ENCODE measurements at places on chromosomes 12 and 14.
A peak's percentile ranks its signal among the peaks of the same experiment; 100 is the strongest.

- DNase-seq = peak; percentile 62
Measured at GRCh38 chr14:102085948-102086708, 716 bp downstream of the HSP90AA1 start.

GRCh38 chr12:3744229-3744901, 8.5 kb downstream of the CRACR2A start:
- DNase-seq = no peak

- DNase-seq = no peak
Measured at GRCh38 chr14:75067212-75067611, 2.2 kb upstream of the ZC2HC1C start.

- no peak for DNase-seq
Measured at GRCh38 chr14:39722547-39723273, 290.5 kb upstream of the FBXO33 start.

- DNase-seq = no peak
Measured at GRCh38 chr12:43551971-43552559, at the start of gene ADAMTS20. ADAMTS20 (minus strand) TSS chr12:43552203; CDS start chr12:43551921, 282 bp downstream.

GRCh38 chr14:53934778-53935414, 21.7 kb downstream of the BMP4 start:
- DNase-seq = no peak

DNA sequence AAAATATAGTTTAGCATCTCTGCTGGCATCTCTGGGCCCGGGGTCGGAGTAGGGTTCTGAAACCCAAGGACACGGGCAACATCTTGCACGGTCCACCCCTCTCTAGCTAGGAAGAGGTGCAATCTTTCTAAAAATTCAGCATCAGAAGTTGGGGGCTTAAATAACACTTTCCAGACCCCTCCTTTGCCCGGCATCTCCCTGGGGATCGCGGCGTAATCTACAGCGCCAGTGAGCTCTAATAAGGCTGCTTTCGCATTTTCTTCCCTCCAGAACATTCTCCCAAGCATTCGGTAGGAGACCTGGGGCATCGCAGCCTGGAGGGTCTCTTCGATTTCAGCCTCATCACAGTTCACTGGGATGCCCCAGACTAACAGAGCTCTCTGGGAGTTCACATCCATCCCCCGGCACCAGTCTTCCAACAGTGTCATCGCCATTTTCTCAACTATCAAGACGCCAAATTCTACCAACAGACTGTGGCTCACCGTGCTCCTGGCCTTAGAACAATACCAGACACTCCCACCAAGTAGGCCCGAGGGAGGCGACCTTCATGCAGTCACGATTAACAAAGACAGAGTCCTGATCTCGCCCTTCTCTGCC, 880 bp downstream of the PNMA1 start:
- no peak for DNase-seq

- no peak for DNase-seq
Measured at GRCh38 chr12:116677202-116677661, 60.6 kb downstream of the SPRING1 start.

GRCh38 chr14:76131071-76131965, 20.4 kb upstream of the GPATCH2L start:
- no peak for DNase-seq

GRCh38 chr12:6538420-6539313, 4.3 kb downstream of the GAPDH start:
- DNase-seq = peak; percentile 26

DNA sequence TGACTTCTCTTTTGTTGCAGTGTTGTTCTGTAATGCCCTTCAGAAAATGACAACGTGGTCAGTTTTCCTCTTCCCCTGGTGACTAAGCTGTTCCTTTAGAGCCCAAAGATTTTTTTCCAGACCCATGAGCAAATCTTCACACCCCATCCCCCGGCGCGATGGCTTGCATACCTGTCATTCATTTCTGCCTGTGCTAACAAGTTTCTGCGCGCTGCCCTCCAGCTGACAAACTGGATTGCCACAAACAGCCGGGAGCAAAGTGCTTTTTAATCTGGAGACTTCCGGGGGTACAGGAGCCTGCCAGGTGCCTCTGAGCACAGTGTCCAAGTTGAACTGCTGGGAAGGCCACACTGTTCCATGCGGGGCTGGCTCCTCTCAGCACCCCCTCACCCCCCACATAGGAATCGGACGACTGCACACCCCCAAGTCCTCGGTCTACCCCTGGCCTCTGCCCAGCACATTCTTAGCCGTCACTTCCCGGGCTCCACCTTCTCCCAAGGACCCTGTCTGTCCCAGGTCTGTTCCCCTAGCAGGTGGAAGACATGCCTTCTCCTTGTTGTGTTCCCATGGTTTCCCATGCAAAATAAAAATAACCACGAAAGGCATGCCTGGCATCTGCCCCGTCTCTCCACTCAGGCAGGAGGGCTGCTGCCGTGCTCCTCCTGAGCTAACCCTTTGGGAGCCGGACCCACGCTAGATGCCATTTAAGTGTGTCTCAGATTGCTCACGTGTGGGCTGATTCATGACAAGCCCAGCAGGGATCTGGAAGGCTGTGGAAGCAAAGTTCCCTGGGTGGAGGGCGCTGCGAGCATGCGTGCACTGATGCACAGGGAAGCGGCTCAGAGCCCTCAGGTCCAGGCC, 14.1 kb downstream of the RILPL1 start:
- DNase-seq = no peak

GRCh38 chr14:59698793-59699192, 122.2 kb upstream of the CCDC175 start:
- no peak for DNase-seq

GRCh38 chr12:108650083-108650482, 16.4 kb upstream of the SELPLG start:
- no peak for DNase-seq

DNA sequence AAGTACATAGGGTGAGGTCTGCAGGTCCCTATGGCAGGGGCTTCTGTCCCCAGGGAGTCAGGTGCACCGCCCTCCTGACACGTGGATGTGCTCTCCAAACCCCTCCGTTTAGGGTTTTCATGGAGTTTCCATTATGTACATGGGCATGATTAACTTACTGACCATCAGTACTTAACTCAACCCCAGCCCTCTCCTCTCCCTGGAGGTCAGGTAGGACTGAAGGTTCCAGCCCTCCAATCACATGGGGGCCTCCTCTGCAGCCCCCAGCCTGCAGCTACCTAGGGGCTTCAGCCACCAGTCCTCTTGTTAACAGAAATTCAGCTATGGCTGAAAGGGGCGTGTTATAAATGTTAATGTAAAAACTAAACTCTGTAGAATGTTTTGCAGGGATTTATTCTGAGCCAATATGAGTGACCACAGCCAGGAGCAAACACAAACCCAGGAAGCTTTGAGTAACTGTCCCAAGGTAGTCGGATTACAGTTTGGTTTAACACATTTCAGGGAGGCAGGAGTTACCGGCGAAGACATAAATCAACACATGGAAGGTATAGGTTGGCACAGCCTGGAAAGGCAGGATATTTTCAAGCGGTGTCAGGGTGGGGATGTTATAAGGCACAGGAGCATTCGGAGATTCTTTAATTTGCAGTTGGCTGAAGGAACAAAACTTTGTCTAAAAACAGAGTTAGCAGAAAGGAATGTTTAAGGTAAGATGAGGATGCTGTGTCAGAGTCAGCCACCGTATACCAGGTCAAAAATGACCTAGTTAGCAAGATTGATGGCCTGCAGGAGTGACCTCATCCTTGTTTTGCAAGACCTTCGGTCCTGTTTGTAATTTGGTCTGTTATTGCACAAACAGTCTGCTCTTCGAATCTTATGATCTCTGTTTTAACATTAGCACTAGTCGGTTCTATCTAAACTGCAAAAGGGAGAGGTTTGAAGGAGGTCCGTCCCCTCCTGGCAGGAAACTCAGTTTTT, 75.2 kb downstream of the TNFAIP2 start:
- DNase-seq = no peak

GRCh38 chr12:129230995-129231394, 377.7 kb downstream of the GLT1D1 start:
- no peak for DNase-seq

GRCh38 chr14:106039400-106039799, 513.0 kb downstream of the TMEM121 start:
- peak; percentile 70 for DNase-seq

DNA sequence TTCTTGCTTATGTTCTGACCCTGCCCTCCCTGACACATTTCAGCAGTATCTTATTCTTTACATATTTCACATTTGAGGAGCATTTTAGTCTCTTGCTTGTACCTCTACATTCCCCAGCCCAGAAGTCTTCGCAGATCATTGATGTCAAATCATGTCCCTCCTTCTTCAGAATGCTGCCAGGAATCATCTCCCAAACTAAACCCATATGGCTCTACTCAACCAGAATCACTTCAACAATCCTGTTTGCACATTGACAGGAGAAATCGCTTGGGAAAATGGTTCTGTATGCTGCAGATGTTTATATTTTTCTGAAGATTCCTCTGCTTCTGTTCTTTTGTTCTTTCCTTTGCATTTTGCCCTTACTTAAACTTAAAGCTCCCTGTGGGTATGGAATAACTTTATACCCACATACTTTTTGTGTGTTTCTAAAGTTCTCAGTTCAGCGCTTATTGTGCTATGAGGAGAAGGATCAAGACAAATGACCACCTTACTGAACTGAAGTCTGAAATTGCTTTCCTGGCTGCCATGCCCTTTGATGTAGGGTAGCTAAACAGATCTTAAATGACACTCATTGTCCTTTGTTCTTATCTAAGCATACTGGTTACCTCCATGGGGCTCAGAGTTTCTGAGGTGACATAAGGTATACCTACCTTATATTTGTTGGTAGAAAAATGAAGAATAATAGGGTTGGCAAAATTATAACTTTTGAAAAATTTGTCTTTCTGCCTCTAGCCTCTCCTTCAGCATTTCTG, 134.6 kb downstream of the SLC25A21 start:
- no peak for DNase-seq

- DNase-seq = no peak
Measured at GRCh38 chr12:129152351-129153104, 299.2 kb downstream of the GLT1D1 start.

GRCh38 chr12:5614256-5614655, 182.3 kb downstream of the NTF3 start:
- no peak for DNase-seq

- no peak for DNase-seq
Measured at GRCh38 chr14:79949906-79950305, 261.4 kb downstream of the DIO2 start.

- no peak for DNase-seq
Measured at GRCh38 chr12:46089414-46090162, 99.2 kb upstream of the SCAF11 start.

GRCh38 chr12:26239122-26239851, 43.9 kb downstream of the SSPN start:
- no peak for DNase-seq

DNA sequence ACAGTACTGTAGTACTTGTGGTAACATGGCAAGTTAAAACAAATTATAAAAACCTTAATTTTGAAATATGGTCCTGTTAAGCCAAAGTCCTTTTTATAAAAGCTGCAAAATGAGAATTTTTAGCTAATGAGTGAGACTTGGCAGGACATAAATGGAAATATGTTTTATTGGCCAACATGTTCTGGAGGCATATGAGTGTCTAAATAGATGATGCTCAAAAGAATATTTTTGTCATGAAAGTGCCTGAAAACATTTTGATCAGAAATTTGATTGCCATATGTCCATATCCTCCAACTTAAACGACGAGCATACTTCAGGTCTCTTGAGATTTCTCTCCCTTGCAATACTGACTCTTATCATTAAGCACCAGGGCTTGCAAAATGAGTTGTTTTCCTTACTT, 972.6 kb downstream of the TMTC2 start:
- no peak for DNase-seq

GRCh38 chr14:21449899-21450216, 6.1 kb downstream of the CHD8 start:
- no peak for DNase-seq

DNA sequence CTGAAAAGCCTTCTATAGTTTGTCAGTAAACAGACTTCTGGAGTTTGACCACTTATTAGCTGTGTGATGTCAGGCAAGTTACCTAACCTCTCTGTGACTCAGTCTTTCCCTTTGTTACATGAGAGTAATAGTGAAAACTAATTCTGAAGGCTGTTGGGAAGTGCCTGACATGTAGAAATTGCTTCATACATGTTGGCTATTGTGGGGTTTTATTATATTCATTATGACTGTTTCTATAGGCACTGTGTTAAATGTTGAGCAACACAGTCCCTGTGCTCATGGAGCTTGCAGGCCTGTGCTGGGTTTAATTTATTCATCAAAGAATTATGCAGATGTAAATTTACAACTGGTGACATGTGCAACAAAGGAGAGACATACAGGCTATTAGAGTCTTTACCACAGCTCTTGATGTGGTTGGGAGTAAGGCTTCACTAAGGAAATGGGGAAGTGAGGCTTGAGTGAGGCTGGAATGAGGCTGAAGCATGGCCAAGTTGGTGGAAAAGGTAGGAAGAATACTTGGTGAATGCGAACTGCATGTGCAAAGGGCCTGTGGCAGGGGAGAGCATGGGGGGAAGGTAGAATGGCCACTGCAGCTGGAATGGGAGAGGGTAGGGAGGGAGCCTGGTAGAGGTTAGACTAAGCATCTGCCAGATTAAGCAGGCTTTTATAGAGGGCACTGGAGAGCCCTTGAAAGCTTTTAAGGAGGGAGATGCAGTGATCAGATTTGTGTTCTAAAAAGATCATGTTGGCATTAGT, 236.4 kb upstream of the CRY1 start:
- DNase-seq = no peak

GRCh38 chr14:32764131-32764530, 174.5 kb upstream of the NPAS3 start:
- DNase-seq = no peak

Data from stimulated activated CD4-positive, alpha-beta T cell treated with anti-CD3 and anti-CD28 coated beads, Interleukin-4, amount 100 ng/mL, for 1 hour (primary cell).